ENCODE measurements at places on chromosomes 16 and 17. TPM values are rescaled to one million over a fixed set of nuclear protein-coding genes. Genes with fewer than 3 reads are reported as not detected.

PRM2 gene
- total RNA-seq: not detected

DNA sequence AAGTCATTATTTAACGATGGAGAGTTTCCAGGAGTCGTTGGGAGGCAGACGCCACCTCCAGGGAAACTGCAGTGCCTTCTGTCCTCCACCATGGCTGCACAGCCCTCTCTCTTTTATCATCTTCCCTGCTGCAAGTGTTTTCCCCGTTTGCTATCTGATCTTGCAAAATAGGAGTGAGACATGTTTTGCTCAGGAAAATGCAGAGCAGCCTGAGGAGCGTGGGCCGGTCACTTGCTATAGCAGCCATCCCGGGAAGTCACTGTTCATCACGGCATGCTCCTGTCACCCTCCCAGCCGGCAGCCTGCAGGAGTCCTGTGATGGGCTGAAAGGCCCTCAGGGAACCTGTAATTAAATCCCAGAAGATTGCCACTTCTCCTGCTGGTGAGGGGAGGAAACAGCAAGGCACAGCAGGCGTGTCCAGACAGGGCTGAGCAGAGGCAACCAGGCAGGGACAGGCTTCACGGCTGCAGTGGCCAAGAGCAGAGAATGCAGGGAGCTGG is 143.1 kb downstream of the GSG1L start:
- DNase-seq: no peak

DNA sequence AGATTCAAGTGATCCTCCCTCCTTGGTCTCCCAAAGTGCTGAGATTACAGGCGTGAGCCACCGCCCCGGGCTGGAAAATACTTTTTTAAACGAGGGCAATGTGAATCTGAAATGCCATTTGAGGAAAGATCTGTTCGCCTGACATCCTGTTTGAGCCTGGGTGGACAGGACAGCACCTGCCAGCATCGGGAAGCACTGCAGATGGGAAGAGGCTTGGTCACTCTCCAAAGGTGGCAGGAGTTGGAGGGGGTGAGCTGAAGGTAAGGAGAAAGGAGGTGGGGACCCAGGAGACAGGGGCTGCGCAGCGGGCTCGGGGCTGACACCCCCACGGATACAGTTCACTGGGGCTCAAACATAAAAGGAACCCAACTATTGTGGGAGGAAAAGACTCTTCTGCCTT is 3.9 kb upstream of the BIRC5 start:
- DNase-seq: no peak

COPRS gene
- 84.9 TPM for total RNA-seq

GRCh38 chr16:78385086-78385805 is 285.8 kb downstream of the WWOX start:
- DNase-seq: no peak

- no peak for DNase-seq
Measured at GRCh38 chr16:29698484-29699323, 19.7 kb downstream of the QPRT start.

- DNase-seq: no peak
Measured at GRCh38 chr17:73933164-73933766, 270.2 kb upstream of the RPL38 start.

DPEP3 gene
- total RNA-seq: not detected

DNA sequence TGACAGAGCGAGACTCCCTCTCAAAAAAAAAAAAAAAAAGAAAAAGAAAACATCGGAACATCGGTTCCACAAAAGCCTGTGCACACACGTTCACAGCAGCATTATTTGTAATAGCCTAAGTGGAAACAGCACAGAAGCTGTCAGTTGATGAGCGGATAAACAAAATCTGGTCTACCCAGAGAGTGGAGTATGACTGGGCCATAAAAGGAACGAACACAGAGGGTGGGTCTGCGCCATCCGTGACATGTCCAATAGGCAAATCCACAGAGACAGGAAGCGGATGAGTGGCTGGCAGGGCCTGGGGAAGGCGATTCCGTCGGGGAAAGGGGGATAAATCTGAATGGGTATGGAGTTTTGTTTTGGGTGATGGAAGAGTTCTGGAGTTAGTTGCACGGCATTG is 212.2 kb upstream of the CIBAR2 start:
- DNase-seq: no peak

- DNase-seq: no peak
Measured at GRCh38 chr17:36085765-36086164, 4.2 kb downstream of the CCL3 start.

- DNase-seq: no peak
Measured at GRCh38 chr16:82830944-82831343, 204.2 kb downstream of the CDH13 start.

GRCh38 chr16:73214825-73215677 is 167.1 kb upstream of the ZFHX3 start:
- DNase-seq: no peak

DNA sequence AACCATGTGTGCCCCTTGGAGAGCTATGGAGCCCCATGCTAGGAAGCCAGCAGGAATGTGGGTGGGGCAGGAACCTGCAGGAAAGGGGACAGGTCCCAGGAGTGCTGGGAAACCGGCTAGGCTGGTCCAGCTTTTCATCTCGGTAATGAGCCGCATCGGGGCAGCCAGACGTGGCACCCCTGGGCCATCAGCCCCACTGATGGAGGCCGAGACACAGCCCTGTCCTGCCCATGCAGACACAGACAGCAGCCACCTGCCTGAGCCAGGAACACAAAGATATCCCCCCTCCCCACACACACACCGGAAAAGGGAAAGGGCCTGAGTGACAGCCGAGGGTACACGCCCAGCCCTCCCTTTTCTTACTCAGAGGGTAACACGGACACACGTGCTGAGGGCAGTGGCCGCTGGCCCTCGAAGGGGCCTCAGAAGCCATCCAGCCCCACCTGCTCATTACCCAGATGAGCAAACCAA is 18.1 kb downstream of the PPL start:
- DNase-seq: no peak

KRTAP3-2 gene
- not detected for total RNA-seq

C16orf46 gene
- 0.22 TPM for total RNA-seq

SCGB1C2 gene
- total RNA-seq: not detected

- no peak for DNase-seq
Measured at GRCh38 chr17:65220732-65221131, 83.6 kb downstream of the RGS9 start.

DNA sequence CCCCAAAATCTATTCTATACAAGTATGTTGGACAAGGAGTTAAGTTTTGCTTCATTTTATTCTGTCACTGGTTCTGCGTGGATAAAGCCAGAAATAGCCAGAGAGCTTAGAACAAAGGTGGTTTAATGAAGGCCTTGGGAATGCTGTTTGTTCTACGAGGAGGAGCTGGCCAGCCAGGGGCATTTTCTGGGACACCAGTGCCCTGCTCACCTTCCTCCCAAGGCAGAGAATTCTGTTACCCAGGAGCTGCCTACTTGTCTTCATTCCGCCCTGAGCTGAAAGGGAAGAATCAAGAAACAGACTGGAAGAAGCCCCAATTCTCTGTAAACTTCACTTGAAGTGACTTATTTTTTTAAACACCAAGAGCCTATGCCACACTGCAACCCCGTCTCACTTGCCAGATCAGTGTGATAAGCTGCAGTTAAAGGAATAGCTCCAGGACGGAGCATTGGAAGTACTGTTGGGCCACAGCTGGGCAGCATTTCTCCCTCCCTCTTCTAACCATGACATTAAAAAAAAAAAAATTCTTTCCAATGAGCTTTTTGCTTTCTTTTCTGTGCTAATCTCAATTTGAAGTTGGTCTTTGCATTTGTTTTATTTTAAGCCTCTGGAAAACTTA is 149.8 kb upstream of the DYNLRB2 start:
- DNase-seq: no peak

- no peak for DNase-seq
Measured at GRCh38 chr17:20315821-20316220, 151.5 kb downstream of the LGALS9B start.

DNA sequence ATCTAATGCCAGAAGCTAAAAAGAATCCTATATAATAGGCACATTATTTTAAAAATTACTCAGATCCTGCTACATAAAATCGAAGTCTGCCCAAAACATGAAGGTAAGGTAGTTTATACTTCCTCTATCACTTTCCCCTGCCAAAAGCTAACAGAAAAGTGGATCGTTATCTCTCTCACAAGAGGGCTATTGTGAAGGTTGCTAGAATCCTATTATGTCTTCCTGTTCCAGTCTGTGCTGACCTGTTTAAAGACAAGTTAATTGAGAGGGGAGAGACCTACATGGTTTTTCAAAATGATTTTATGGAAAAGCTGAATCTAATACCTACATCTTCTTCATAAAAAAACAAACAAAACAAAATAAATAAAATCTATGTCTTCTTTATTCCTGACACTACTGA is 1410.9 kb upstream of the CDH8 start:
- no peak for DNase-seq

KRTAP4-5 gene
- total RNA-seq: not detected

ATAD5 gene
- total RNA-seq: 8.4 TPM

ALOXE3 gene
- not detected for total RNA-seq

BCAR1 gene
- total RNA-seq: 125 TPM

SPATA33 gene
- 8.1 TPM for total RNA-seq

Measured in epithelial cell of proximal tubule (primary cell).